ENCODE measurements at places on chromosomes 7 and 10.

GRCh38 chr10:22541900-22542299, 172.5 kb downstream of the PIP4K2A start:
- DNase-seq, result no peak

DNA sequence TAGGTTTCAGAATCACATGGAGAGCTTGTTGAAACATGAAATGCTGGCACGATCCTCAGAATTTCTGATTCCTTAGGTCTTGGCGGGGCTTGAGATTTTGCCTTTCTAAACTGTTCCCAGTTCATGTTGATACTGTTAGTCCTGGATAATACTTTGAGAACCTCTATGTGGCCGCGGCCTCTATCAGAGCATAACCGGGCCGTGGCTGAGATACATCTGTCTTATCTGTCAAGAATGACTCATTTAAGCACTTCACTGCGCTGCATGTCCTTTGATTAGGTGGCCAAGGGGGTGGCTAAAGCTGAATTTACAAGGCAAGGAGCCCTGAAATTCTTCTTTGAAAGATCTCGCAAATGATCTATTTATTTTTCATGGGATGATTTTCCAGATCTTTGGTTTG, 66.9 kb downstream of the GALNT17 start:
- no peak for DNase-seq

DNA sequence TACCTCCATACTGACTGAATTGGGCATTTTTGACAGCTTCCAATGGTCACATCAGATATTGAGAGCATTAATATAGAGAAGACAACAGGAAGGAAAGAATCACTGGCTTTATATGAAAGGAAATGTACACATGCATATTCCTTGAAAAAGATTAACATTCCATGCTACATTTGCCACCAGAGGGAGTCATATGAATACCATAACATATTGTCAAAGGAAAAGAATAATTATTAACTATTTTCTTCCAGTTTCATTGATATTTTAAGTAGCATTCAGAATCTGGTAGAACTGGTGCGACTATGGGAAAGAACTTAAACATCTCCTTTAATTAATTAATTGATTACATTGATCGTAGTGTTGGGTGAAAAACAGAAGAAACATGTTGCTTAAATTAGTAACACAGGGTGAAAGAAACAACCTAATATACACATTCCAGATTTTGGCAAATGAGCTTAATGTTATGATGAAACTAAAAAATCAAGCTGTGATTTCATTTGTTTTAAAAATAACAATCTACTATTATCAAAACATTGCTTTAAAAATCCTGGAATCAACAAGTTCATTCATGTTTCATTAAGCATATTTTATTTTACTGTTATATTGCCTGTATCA, 71.5 kb downstream of the GPR85 start:
- DNase-seq, result peak; percentile 18

DNA sequence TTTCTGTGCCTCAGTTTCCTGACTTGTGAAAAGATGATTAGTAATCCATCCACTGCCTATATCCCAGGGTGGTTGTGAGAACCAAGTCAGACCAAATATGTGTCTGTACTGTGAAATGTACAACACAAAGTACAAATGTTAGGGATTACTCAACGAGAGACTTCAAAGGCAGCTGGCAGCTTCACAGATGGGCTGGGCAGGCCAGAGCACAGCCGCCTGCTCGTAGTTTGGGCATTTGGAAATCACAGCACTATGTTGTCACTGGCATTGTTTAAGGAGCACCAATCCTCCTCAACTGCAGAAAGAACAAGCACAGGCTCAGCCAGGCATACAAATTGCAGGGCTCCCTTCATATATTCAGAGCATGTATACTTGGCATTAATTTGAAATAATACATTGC, 64.5 kb upstream of the C10orf90 start:
- no peak for DNase-seq

GRCh38 chr10:80196950-80197315, 8.4 kb downstream of the ANXA11 start:
- no peak for DNase-seq

- DNase-seq, result peak; percentile 88
Measured at GRCh38 chr7:74587435-74588126, 69.9 kb upstream of the GTF2I start.

DNA sequence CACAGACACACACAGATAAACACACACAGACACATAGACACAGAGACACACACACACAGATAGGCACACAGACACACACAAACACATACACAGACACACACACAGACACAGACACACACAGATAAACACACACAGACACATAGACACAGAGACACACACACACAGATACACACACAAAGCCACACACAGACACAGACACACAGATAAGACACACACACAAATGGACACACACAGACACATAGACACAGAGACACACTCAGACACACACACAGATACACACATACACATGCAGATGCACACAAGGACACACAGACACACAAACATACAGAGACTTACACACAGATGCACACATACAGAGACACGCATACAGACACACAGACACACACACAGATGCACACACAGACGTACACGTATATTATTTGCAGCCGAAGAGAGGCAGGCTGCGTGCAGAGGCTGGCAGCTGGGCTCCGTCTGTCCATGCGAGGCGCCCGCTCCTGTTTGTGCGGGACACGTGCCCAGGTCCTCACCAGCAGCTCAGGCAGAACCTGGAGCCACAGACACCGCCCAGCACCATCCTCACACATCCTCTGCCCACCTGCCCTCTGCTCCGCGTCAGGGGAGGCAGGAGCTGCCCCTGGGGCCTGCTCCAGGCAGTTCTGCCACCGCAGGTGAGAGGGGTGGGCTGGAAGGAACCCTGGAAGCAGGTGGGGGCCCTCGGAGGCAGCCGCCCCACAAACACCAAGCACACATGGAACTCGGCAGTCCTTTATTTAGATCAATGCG, 1.2 kb downstream of the CALML5 start:
- no peak for DNase-seq

DNA sequence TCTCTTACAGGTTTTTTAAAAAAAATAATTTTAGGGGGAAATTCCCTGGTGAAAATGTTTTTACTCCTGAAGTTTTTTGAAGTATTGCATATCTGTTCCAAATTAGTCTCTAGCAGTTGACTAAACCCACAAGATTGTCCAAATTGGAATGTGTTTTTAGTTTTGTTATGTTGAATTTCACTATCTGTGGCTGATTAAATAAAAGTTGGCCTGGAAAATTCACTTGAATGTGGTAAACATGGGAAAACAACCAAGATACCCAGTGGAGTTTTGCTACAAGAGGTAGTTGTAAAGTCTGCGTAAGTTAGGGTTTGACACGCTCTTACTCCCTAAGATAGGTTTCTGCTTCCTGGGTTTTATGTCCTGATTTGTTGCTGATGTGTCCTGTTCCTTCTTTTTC, 3.3 kb downstream of the TSGA13 start:
- DNase-seq, result peak; percentile 11

DNA sequence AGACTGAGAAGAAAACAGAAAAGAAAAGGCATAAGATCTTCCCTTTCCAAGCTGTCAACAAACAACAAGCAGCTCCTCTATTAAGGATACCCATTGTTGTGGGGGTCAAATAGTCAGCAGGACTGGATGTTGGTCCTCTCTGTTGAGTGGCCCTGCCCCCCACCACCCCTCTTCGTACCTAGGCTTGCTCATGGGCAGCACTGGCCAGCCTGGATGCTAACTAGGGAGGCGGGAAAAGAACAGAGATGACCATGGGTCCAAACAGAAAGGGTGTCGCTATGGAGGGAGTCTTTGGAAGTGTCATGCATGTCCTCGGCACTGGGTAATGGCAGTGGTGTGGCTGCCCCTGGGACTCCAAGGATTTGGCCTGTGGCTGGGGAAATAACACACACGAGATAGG, 45.6 kb downstream of the SPDYE5 start:
- no peak for DNase-seq

- no peak for DNase-seq
Measured at GRCh38 chr7:48337012-48337621, 165.9 kb downstream of the ABCA13 start.

GRCh38 chr7:26631601-26632000, 232.8 kb downstream of the SKAP2 start:
- DNase-seq, result no peak

DNA sequence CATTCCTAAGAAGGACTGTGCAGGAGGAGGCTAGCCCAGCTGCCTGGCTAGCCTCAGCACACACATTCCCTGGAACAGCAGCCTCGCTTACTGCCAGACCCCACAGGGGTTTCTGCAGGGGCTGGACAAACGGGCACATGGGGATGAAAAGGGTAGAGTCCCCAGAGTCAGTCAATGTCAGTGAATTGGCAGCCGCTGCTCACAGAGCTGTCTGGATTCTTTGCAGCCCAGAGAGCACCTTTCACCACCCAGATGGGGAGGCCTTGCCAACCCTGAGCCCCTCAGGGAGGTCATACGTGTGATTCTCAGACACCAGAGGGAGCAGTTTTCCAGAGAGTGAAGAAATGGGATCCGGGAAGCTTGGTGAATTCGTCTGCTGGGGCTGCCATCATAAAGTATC, 143.3 kb downstream of the KCNMA1 start:
- peak; percentile 59 for DNase-seq

DNA sequence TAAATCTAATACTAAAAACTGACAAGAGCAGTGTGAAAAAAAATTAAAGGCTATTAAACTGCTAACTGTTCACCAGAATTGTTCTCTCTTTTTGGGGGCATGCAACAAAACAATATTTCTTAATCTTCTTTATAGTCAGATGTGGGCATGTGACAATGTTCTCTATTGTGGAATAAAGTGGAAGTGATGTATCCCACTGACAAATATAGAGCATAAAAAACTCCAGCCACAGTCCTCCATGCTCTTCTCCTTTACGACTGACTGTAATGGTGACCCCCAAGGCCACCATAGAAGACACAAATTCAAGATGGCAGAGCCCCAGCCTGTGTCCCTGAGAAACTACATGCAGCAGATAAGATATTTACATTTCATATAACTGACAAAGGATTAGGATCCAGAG, 11.6 kb upstream of the CCDC6 start:
- no peak for DNase-seq

DNA sequence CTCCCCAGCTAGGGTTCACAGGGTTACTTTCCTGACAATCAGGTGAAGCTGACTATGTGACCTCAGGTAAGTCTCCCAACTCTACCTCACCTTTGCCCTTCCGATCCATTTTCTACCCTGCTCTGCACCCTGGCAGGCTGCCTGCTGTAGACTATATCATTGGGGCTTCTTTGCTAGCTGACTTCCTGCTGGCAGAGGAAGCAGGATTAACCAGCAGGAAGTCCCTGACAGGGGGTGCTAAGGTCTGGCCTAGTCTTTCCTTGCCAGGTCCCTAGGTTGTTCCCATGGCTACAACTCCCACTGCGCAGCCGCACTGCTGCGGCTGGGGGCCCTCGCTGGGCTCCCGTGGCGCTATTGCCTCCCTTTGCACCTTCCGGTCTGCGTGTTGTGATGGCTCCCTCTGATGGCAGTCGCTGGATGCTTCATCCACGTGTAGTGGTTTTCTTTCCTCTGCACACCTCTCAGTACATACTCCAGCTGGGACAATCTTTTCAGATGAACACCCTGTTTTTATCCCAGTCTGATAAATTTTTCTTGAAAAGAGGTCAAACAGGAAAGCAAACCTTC, 365.9 kb downstream of the REEP3 start:
- DNase-seq, result no peak

- peak; percentile 97 for DNase-seq
Measured at GRCh38 chr7:34260279-34260678, 354.9 kb downstream of the BMPER start.

- DNase-seq, result no peak
Measured at GRCh38 chr10:71239946-71240795, 27.8 kb downstream of the UNC5B start.

DNA sequence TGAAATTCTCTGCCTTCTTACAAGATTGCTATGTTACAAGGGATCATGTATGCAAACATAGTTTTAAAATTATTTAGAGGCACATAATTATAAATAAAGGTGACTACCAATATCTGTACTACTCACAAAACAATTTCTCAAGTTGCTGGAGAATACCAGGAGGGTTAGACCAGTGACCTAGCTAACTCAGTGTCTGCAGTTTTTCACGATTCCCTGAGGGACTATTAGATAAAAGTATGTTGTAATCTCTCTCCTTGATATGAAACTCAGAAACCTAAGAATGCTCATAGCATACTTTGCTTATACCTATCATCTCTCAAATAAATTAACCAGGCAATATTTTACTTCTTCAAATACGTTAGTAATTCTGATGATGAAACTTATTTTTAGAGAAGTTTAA, 534.0 kb upstream of the ANKRD30A start:
- peak; percentile 39 for DNase-seq

GRCh38 chr10:42767906-42768305, 14.7 kb upstream of the BMS1 start:
- DNase-seq, result no peak

GRCh38 chr7:10657201-10657600, 316.5 kb upstream of the PHF14 start:
- DNase-seq, result no peak

DNA sequence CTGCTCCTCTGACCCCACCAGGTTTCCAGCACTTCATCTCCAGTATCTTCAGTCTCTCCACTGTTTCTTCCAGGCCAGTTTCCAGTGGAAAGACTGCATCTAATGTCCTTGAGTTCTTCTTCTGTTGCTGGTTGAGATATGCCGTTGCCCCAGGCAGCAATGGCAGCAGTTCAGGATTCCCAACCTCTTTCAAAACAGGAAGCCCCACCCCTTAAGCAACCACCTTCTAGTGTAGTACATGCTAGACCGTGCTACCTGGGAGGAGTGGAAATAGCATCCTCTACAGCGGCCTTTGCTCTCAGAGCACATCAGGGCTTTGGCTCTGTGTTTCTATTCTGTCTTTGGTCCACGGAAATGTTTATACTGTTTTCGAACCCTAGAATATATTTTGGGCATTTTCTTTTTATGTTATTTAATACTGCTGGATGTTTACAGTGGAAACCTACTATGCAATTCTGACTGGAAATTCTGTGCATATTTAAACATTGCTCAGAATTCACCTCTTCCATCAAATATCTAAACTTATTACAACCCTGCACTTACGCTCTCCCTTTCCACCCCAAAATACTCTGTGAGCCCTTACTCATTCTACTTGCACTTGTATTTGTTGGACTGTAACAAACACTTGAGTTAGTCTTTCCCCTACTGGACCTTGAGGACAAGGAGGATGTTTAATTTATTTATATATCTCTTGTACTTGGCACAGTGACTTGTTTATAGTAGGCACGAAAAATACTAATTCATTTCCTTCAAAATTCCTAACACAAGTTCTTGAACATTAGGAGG, 8.5 kb upstream of the BPGM start:
- no peak for DNase-seq

- no peak for DNase-seq
Measured at GRCh38 chr7:151631570-151631952, 111.9 kb upstream of the RHEB start.

DNA sequence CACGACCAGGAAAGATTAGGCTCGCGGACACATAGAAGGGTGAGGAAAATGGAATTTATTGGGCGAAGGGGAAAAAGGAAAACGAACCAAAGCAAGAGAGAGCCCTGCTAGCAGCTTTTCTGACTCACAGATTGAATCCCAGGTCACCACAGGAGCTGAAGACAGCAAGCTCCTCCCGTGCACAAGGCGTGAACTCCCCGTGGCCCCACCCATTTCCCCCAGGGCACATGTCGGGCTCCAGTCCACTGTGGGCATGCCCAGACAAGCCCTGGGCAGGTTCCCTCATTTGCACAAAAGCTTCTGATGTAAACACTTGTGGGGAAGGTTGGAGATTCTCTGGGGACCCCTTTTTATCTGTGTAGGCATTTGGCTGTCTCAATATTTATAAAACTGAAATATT, 582.4 kb downstream of the SUGCT start:
- DNase-seq, result peak; percentile 67

GRCh38 chr10:118714366-118714765, 40.4 kb downstream of the CACUL1 start:
- DNase-seq, result no peak

GRCh38 chr10:63614371-63614891, 93.2 kb downstream of the REEP3 start:
- DNase-seq, result peak; percentile 82

Data from fibroblast of skin of right quadriceps (primary cell).